Activated CD4-positive, alpha-beta T cell treated with anti-CD3 and anti-CD28 coated beads for 36 hours (primary cell): ENCODE measurements at places on chromosomes 7 and 10.

DNA sequence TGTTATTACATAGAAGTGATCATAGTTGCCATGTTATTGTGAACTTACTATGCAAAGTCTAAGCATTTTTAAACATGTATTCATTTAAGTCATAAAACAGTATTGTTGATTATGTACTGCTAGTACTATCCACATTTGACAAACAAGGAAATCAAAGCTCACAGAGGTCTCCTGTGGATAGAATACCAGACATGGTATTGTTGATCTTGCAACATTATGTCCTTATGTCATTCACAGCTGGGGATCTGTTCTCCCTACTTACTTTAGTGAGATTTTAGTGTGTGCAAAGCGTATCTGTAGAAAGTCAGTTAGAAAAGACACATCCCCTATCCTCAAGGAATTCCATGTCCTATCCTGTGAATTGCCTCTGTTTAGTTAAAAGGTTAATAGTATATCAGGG lies 106.1 kb downstream of the SND1 start:
- no peak for DNase-seq

GRCh38 chr10:59985639-59986038 lies 79.3 kb upstream of the CCDC6 start:
- DNase-seq = no peak

DNA sequence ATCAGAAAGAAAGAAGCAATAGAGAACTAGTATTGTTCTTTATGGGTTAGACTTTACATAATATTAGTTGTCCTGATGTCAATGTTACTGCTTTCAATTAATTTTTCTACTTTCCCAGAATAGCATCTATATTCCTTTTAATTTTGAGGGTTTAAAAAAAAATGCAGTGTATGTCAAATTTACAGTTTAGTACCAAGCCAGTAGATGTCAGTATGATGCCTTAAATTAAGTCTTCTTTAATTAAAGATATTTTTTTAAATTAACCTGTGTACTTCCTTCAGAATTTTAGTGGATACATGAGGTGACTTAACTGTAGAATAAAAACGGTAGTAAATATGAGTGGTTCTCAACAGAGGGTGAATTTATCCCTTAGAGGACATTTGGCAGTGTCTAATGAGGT lies 35.2 kb upstream of the STOX1 start:
- DNase-seq = no peak

DNA sequence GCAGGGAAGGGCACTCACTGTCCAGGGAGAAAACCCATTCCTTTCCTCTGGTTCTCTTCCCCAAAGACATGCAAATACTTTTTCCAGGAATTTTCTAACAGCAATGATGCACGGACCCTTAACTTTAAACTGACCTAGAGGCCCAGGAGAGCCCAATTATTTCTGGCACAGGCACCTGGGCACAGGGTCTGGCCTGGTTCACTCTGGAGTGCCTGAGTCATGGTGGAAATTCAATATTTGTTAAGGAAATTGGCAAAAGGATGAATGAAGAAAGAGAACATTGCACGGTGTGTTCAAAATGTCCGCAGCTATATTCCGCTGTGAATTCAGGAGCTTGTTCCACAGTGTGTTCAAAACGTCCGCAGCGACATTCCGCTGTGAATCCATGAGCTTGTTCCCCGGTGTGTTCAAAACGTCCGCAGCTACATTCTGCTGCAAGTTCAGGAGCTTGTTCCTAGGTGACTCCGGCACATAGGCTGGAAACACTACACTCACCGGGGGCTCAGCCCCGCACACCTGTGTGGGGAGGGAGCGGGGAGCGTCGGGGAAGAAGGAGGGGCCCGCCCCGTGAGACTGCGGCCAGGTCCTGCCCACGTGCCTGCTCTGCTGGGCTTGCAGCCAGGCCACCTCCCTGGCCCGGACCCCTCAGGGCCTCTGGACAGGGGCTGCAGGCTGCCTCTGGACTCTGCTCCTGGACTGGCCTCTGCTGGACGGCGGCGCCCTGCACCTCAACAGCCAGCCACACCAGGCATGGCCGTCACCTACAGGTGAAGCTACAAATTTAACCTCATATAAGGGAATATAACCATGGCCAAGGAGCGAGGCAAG lies 72.0 kb upstream of the FAM20C start:
- no peak for DNase-seq

DNA sequence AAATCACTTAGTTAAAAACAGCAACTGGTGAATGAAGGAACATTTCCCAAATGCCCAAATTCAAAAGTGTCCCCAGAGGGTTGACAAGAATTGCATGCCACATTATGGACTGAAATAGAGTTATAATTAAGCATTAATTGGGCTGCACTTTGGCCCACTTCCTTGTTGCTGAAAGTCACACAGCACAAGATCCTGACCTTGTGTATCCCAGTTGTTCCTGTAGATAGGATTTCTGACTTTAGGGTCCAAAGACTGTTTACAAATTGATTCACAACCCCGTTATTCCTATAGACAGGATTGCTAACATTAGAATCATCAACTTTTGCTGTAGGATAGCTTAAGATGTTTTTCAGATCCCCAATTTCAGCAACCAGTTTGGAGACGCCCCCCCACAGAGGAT lies 31.5 kb upstream of the NPFFR1 start:
- DNase-seq = no peak

DNA sequence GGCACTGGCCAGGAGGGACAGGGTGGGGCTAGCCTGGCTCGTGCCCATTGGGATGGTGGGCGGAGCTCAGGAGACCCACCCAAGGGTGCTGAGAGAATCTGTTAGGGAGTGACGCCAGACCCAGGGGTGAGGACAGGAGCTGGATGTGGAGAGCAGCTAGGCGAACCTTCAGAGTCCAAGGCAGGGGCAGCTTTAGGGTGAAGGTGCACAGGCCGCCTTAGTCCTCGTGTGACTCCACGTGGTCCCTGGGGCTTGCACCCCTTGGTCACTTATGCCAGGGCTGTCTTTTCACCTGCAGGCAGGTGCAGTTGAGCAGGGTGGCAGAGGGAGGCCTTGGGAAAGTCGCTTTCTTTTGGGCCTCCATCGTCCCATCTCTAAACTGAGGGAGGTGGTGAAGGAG lies 4.3 kb downstream of the RAMP3 start:
- DNase-seq = no peak

GRCh38 chr10:33295851-33296250 lies 38.6 kb downstream of the NRP1 start:
- DNase-seq = no peak

DNA sequence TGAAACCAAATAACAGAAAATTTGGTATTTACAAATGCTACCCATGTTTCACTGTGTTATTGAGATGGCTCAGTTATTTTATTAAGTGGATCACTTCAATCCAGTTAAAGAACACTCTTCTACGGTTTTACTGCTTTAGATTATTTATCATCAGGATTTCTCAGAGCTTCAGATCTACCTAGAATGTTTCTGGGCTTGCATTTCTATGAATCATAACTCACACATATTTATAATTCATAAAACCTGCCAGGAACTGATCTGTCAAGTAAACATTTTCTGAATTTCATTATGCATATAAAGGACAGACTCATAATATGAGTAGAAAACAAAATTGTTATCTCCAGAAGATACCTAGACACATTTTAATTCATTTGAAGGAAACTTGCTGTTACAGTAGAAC lies 1172.3 kb upstream of the LRRTM3 start:
- DNase-seq = no peak
